T-cell (primary cell): ENCODE measurements at places on chromosomes 2 and 18.

DNA sequence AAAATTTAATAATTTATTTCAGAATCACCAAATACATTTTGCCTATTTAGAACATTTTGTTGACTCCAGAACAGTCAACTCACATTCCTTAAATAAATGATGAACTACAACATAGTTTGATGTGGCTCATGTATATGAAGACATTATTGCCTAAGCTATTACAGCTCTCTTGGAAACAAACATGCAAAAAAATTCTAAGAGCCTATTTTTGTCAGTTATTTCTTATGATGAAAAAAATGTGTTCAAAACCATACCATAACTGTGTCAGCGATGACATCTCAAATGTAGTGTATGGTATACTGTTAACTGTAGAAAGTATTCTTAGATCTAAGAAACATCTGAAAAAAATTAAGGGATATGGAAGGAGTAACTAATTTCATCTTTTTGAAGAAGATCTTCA, 6.3 kb upstream of the EMILIN2 start:
- DNase-seq = no peak

- no peak for DNase-seq
Measured at GRCh38 chr2:9191041-9191481, 15.6 kb upstream of the ASAP2 start.

DNA sequence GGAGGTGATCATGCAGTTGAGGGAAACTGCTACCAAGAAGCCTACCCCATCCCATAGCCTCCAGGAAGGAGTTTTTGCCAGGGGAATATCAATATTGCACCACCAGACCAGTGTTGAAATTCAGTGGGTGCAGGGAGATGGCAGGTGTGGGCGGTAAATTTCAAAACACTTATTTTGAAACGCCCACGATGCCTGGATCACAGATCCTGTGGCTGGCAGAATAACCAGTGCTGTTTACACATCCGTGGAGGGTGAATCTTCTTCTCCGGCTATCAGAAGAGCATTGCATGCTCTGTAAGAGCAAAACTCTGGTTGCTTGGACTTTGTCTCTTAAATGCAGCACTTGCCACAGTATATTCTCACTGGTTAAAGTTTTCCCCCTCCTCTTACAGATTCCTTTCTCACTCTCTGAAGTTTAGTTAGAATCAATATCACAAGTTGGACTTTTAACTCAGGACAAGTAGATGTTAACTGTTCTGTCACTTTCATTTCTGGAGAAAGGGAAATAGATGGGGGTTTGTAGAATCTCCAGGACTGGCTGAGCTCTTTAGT, 70.5 kb upstream of the ZCCHC2 start:
- DNase-seq = no peak

- DNase-seq = no peak
Measured at GRCh38 chr2:136005462-136006196, 20.2 kb upstream of the DARS1 start.

GRCh38 chr2:55239656-55240222, 7.3 kb downstream of the RPS27A start:
- no peak for DNase-seq

DNA sequence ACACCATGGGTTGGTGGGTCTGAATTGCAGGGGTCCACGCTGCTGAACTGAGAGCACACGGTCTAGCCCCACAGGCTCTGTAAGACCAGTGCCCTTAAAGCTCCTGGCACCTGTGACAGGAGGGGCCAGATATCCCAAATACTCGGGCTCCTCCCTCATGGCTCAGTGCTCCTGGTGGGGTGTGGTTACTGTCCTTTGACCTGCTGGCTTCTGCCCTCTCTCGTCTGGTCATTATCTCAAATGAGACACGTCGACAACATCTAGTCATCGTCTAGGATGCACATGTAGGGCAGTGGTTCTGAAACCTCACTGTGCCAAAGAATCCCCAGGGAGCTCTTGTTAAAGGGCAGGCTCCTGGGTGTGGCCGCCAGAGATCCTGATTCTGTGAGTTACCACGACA, 258.4 kb downstream of the LOXHD1 start:
- DNase-seq = no peak
